ENCODE measurements at places on chromosomes 12 and 14.

GRCh38 chr14:101525640-101526527, 35.4 kb upstream of the DIO3 start:
- no peak for DNase-seq

GRCh38 chr12:100706033-100706432, 88.5 kb upstream of the ANO4 start:
- DNase-seq, result no peak

DNA sequence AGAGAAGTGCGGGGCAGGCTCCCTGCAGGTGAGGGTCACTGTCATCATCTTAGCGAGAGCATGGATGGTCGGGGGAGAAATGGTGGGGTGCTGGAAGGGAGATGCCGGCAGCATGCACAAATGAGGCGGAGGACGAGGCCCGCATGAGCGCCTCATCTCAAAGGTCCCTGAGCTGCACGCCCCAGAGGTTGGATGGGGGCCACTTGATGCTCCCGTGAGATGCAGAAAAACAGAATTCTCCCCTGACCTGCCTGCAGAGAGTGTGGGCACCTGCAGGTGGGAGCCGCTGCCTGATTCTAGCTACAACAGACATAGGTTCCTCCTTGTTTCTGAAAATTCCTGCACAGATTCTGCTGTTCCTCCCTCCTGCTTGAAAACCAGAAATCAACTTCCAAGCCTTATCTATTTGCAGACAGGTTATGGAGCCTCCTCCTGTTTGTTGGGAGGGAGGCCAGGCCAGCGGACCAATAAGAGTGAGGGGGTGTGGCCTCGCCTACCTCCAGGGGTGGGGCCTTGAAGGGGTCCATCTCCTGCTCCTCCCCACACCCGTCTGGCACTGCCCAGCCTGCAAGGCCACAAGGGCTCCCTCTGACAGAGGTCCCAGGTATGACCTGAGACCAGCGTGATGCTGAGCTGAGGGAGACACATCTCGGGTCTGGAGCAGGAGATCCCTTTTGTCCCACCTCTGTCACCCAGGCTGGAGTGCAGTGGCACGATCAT, 67.2 kb downstream of the KDM2B start:
- DNase-seq, result no peak

GRCh38 chr14:69713209-69713781, 53.6 kb upstream of the SRSF5 start:
- DNase-seq, result no peak

DNA sequence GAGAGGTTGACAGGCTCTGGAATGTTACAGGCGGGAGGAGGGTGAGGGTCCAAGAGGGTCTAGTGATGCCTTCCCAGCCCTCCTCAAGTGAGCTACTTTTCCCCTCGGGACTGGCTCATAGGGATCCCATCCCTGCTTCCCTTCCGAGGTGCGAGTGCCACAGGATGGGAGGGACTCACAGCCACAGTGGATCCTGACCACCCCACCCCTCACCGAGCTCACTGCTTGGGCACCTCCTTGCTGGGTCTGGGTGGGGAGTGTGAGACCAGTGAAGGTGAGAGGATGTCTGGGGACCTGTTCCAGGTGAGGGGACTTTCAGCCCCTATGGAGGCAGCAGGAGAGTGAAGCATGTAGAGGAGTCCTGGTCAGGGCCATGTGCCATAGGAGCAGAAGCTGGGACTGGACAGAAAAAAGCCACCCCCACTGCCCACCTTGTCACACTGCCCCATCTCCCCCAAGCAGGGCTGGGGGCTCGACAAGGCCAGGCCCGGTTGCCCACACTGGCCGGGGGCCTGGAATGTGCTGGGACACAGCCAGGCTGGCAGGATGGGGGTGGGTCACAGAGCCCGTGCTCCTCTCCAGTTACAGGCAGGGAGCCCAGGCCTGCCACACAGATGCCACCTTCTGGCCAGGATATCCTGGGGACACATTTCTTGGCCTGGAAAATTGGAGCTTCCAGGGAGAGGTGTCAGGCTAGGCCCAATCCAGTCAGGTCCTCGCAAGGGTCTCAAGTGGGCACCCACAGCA, 1.7 kb upstream of the TNS2 start:
- DNase-seq, result no peak

All from activated CD4-positive, alpha-beta T cell treated with anti-CD3 and anti-CD28 coated beads, Interleukin-2, Interleukin-4, amounts not matched to agents 100 ng/mL and 50 ng/mL, durations not matched to agents 16 hours and 8 hours (primary cell).